GM03348 (cell line): ENCODE measurements at places on chromosomes 2 and 18.

- DNase-seq, result no peak
Measured at GRCh38 chr2:100222844-100223243, 80.5 kb upstream of the AFF3 start.

GRCh38 chr2:98580656-98581284 is 27.5 kb downstream of the COA5 start:
- DNase-seq, result no peak

GRCh38 chr2:190119923-190120590 is 57.5 kb upstream of the MSTN start:
- DNase-seq, result no peak

DNA sequence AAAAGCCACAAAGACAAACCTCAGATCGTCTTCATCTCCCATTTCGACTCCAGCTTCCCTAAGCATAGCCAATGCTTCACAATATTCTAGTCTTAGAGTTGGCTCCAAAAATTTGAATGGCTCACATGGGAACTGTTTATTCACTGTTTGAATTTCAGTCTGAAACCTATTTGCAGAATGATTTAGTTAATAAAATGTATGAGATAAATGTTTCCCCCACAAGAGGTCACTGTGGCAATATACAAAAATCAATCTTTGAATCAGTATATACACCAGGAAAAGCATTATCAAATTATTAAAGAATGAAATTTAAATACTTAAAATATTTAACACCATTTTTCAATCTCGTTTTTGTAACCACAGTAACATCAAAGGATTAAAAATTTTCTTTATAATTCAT is 40.0 kb upstream of the MCM6 start:
- DNase-seq, result peak; percentile 26

GRCh38 chr2:221156062-221156734 is 415.9 kb downstream of the EPHA4 start:
- DNase-seq, result no peak

DNA sequence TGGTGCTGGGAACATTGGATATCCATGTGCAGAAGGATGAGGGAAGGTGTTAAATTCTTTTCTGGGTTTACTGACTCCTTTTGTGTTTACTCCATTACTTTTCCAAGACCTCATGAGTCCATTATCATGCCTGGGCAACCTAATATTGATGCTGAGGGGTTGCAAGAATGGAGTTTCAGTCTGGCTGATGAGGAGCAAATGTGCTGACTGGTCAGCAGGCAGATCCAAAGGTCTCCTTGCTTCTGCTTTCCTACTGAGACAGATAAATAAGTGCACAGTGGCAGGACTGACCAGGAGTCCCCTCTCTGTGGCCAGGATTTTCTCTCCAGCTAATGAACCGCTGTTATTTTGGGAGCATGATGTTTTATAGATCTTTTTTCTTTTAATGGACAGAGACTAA is 43.6 kb upstream of the WIPF1 start:
- DNase-seq, result no peak

GRCh38 chr2:57156231-57156924 is 890.2 kb upstream of the VRK2 start:
- DNase-seq, result no peak

DNA sequence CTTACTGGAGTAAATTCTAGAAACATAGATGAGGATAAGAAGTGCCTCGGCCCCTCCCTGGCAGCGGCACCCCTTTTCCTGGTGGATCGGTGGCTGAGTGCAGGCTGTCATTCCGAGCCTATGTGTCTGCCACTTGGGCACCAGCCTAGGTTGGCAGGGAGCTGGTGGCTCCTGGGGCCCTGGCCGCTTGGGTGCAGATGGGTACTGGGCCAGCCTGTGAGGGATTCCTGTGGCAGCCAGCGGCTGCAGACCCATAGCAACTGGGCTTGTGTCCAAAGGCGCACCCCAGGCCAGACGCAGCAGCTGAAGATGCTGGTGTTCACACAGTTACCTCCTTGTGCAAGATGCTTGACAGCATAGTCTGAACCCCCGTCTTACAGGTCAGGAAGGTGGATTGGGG is 2.8 kb downstream of the SNORC start:
- DNase-seq, result no peak

- DNase-seq, result no peak
Measured at GRCh38 chr2:129192117-129192516, 787.3 kb upstream of the RAB6C start.

DNA sequence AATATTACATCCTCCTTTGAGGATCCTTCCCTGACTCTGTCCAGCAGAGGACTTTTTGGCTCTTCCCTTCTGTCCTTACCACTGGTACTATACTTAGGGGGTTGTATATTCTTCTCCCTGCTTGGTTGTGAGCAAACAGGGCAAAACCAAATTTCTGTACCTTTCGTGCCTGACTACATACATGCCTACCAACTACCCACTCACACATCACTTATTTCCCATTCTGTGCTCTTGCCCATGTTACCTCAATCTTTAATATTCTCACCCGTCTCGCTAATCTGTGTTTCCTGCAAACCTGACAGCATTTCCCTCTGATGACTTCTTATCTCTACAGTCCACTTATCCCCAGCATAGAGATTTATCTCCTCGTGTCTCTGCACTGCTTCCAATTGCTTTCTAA is 58.6 kb downstream of the FTCDNL1 start:
- DNase-seq, result no peak

DNA sequence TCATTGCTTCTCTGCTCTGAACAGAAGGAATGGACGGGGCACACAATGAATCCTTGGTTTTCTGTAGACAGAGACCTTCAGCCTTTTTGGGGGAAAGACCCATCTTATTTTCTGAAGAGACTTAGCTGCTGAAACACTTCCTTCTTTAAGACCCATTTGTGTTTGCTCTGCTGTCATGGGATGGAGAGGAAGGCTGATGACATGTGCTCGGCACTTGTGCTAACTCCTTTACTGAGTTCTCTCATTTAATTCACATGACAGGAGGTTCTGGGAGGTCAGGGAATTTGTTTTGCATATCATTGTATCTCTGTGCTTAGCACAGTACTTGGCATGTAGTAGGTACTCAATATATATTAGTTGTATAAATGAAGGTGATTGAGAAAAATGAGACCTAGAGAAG is 39.0 kb downstream of the OXER1 start:
- DNase-seq, result no peak

DNA sequence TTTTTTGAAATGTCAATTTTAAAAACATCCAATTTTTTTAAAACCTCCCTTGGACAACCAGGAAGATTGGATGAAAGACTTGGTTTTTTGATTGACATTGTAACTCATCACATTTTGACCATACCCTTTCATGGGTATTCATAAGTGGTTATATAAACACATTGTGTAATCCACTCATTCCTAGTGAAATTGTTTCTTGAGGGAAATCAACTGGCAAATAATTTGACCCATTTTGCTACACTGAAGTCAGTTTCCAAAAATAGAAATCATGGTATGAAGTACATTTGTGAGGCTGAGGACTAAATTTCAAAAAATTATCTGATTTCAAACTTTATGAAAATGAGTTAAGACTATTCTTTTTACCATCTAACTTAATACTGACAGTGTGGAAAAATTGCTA is 31.5 kb downstream of the FBXO48 start:
- peak; percentile 37 for DNase-seq

- DNase-seq, result no peak
Measured at GRCh38 chr2:6945087-6945813, 28.0 kb downstream of the RNF144A start.

- DNase-seq, result no peak
Measured at GRCh38 chr2:9543557-9543956, 12.1 kb downstream of the ADAM17 start.

DNA sequence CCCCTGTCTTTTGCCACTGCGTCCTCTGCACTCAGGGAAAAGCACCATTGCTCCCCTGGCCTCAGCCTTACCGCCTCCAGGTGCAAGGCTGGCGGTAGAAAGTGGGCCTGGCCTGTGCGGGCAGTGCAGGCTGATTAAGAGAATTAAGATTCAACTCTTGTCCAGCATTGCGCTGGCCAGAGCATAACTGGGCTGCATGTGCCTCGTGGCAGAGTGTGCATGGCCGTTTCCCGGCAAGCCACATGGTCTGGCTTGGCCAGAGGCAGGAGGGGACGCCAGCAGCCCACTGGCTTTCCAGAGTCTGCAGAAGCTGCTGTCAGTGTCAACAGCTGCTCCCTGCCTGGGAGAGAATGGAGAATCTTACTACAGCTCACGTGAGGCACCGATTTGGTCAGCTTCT is 12.3 kb downstream of the NTSR2 start:
- no peak for DNase-seq

DNA sequence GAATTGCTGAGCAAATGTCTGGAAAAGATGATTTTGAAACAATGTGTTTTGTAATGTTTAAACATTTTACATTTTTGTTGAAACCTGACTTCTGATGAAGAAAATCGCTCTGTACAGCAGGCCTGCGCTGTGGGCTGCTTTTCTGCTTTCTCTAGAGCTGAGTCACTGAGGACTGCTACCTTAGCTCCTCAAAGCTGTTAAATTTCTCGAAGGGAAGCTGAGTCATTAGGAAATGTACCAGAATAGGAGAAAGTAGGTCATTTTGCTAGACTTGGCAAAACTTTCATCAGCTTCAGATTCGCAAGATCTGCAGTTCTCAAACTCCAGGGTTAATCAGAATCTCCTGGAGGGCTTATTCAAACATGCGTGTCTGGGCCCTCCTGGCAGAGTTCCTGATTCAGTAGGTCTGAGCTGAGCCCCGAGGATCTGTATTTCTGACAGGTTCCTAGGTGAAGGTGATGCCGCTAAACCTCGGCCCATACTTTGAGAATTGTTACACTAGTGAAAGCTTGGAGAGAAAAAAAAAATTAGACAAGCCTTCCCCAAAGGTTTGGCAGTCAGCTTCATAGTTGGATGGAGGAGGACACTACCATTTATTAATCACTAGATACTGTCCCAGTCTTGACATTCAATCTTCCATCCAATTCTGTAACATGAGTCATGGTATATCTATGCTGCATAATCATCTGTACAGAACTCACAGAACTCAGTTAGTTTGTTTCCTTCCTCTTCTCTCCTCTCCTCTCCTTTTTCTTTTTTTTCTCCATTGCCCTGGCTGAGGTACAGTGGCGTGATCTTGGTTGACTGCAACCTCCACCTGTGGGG is 297.6 kb downstream of the PARD3B start:
- peak; percentile 85 for DNase-seq

DNA sequence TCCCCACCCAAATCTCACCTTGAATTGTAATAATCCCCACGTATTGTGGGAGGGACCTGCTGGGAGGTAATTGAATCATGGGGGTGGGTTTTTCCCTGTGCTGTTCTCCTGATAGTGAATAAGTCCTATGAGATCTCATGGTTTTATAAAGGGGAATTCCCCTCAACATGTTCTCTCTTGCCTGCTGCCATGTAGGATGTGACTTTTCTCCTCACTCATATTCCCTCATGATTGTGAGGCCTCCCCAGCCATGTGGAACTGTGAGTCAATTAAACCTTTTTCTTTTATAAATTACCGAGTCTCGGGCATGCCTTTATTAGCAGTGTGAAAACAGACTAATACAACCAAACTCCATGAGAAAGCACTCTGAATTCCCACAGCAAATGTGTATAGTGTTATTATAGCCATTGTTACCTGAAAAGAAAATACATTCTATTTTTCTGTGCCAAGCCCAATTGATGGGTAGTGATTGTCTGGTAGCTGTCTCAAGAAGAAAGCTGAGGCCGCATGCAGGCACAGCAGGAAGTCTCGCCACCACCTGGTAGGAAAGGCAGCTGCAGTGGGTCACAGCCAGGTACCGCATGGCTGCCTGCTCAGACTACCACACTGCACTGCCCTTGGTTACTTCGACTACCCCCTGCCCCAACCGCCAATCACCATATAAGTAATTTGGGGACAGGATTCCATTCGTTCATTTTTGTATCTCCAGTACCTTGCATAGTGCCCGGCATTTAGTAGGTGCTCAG is 10.3 kb upstream of the ZBTB7C start:
- DNase-seq, result no peak

DNA sequence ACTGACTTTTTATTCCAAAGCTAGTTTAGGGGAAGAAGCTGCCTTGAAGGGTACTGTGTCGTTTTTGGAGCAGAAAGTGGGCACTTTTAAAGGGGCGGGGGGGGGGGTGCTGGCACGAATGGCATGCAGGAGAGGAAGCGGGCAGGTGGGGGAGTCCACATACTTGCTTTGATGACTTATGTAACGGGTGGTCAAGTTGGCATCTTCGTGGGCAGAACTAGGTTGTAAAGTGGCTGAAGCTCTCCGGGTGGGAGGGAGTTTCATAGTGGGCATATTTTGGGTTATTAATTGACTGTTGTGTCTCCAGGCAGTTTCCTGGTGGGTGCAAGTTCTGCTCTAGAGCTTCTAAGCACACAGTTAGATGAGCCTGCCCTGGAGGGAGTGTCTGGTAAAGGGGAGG is 19.9 kb downstream of the PCARE start:
- no peak for DNase-seq

- peak; percentile 14 for DNase-seq
Measured at GRCh38 chr2:212249451-212249850, 289.2 kb downstream of the ERBB4 start.

GRCh38 chr2:52536929-52537460 is 1230.6 kb upstream of the CHAC2 start:
- no peak for DNase-seq

- DNase-seq, result peak; percentile 83
Measured at GRCh38 chr2:55163274-55163721, 68.8 kb downstream of the CLHC1 start.

- no peak for DNase-seq
Measured at GRCh38 chr18:24443870-24444269, 16.6 kb upstream of the HRH4 start.

- no peak for DNase-seq
Measured at GRCh38 chr18:34971313-34971712, 69.9 kb upstream of the MAPRE2 start.

- DNase-seq, result no peak
Measured at GRCh38 chr2:233413046-233413445, 58.8 kb downstream of the DGKD start.

- peak; percentile 18 for DNase-seq
Measured at GRCh38 chr2:86703704-86704361, 16.3 kb upstream of the RMND5A start.

DNA sequence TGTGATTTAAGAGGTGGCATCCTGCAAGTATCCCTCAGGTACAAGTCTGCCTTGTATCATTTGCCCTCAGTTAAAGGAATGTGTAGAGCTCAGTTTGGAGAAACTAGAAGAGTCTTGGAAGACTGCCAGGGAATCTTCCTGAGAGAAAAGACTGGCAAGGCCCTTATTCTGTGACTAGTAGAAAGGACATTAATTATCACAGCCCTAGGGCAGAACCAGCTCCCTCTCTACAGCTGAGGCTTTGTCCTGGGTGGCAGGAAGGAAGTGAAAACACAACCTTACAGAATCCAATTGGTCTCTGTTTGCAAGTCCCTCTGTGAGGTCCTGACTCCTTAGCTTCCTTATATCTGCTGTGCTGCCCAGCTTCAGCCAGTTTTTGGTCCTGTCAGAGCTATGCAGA is 385.9 kb upstream of the CYRIA start:
- no peak for DNase-seq
